ENCODE measurements at places on chromosomes 7 and 10.

GRCh38 chr7:116754186-116754585 lies 82.2 kb downstream of the MET start:
- DNase-seq: no peak

DNA sequence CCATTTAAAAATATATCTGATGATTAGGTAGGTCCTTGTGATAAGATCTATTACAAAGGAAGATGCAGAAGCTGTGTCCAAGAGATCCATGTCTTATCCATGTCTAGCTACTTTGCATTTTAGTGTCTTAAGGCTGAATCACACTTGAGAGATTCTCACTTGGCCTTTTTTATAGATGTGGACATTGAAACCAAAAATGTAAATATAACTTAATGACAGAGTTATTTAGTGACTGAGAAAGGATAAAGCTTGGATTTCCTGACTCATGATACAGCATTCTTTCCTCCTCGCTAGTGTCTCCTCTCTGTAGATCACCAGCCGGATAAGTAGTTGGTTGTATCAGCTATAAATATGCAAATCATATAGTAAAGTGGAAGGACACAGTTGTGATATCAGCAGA lies 23.3 kb downstream of the INHBA start:
- DNase-seq: no peak

DNA sequence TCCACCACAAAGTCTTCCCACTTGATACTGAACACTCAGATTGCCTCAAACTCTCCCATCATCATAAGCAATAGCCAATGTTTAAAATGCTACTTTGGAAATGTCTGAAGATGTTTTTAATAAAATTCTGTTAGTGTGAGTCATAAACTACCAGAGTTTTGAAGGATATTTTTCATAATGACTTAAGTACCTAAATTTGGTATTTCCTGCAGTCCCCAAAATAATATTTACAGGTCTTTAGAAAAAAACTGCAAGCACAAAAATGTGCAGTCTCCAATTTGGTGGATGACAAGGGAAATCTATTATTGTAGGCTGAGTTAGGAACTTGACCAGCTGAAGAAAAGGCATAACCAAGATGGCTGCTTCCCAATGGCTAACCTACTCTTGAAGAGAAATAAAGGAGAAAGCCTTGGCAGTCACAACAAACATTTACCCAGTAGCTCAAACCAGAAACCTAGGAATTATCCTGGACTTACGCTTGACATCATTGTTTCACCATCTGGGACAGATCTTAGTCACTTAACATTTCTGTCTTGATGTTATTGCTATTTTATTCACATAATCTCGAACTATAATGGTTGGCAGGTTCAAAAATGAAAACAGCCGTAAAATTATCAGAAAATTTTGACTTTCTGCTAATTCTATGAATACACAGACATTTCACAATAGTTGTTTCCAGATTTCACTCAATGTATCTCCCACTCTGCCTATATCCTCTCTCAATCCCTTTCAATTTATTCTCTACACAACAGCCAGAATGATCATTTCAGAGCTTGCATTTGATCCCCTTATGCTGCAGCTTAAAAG lies 111.2 kb upstream of the STEAP1B start:
- no peak for DNase-seq

GRCh38 chr7:106553446-106553836 lies 107.5 kb downstream of the CCDC71L start:
- no peak for DNase-seq

DNA sequence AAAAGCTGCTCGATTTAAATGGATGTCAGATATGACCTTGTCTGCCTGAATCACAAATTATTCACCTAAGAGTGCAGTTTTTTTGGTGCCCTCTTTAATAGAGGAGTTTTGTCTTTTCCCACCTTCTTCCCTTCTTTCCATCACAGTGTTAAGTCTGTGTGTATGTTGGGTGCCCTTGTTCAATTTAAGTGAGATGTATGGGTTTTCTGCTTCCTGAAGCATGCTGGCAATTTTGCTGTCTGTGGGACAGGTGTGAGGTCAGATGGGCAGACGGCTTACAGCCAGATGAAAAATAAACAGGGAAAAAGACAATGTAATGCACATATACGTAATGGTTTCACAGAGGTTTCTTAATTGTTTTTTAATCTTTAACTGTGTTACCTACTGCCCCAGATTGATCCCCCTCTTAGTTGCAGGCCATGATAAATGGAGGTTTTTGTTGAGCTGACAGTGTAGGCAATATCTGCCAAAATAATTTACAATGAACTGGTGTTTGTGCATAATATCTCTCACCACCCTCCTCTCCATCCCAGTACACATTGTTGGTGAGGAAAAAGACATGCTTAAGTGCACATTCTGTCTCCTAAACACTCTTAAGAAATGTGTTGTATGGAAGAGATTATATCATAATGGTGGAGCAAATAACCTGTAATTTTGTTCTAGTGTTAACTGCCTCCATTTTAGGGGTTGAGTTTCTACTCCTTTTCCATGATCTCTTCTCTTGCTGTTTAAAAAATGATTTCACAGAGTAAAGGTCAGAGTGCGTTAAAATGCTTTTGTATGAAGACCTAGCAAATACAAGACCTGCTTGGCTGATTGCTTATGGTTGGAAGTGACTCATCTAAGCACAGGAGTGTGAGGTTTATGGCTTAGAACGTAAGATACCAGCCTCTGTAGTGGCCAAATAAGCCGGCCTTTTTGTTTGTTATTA lies 123.9 kb downstream of the LRRC4 start:
- DNase-seq: no peak

DNA sequence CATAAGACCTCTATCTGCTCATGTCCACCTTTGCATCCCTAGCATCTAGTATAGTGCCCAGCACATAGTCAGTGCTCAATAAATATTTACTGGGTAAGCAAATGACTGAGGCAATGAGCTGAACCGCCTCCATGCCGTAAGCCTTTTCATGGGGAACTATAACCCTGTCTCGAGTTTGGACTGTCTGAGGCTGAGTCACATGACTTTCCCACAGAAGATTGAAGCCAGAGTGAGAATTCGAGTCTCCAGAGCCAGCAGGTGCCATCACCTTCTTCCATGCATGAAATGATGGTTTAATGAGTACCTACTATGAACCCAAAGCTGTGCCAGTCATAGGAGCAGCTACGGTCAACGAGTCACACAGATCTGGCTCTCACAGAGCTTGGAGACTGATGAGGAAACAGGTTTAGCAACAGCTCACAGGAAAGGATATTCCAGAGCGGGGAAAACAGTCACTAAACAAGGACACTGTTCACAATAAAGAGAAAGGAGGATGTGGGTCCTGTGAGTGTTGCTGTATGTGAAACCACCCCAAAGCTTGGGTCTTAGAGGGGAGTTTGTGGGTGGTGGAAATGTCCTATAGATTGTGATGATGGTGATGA lies 75.2 kb downstream of the TEX36 start:
- no peak for DNase-seq

DNA sequence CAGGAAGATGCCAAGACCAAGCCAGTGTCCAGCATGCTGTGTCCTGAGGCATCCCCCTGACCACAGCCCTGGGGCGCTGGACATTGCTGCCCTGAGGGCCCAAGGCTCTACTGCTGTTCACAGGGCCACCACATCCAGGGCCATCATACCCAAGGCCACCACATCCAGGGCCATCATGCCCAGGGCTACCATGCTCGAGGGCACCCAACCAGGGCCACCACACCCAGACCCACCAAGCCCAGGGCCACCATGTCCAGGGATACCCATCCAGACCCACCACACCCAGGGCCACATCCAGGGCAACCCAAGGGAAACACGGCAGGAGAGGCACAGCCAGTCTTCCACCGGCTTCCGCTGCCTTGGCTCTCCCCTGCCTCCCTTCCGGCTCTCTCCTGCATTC lies 17.1 kb downstream of the STK32C start:
- DNase-seq: no peak

GRCh38 chr7:12092499-12093130 lies 118.5 kb upstream of the TMEM106B start:
- no peak for DNase-seq

DNA sequence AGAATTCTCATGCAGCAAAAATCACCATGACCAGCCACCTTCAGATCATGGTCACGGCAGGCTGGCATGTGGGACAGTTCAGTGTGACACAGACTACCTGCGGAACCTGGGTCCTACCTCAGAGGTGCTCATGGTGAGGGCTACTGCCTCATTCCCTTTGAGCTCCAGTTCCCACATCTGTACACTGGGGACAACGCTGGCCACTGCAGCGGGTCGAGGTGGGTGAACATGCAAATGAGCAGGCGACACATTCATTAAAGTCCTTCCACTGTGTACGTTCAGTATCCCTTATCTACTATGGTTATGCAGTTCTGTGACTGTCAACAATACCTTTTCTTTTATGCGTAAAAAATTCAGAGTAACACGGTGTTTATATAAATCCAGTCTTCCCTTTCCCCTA lies 218.7 kb upstream of the AOAH start:
- DNase-seq: no peak

- no peak for DNase-seq
Measured at GRCh38 chr7:50226669-50227068, 77.8 kb upstream of the IKZF1 start.

DNA sequence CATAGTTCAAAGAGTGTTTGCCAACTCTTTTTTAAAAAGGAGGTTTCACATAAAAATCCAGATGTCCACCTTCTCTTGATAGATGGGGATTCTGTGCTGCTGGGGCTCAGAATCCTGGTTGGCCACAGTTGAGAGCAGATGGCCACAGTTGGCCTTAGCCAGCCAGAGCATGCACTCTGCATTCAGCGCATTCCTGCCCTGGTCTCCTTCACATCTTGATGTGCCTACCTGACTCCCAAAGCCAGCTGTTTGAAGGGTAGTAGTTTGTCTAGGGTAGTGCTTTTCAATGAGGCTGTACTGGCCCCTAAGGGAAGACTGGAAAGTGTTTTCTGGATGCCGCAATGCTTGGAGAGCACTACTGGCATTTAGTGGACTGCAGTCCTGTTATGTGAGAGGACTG lies 208.1 kb upstream of the HDAC9 start:
- no peak for DNase-seq

DNA sequence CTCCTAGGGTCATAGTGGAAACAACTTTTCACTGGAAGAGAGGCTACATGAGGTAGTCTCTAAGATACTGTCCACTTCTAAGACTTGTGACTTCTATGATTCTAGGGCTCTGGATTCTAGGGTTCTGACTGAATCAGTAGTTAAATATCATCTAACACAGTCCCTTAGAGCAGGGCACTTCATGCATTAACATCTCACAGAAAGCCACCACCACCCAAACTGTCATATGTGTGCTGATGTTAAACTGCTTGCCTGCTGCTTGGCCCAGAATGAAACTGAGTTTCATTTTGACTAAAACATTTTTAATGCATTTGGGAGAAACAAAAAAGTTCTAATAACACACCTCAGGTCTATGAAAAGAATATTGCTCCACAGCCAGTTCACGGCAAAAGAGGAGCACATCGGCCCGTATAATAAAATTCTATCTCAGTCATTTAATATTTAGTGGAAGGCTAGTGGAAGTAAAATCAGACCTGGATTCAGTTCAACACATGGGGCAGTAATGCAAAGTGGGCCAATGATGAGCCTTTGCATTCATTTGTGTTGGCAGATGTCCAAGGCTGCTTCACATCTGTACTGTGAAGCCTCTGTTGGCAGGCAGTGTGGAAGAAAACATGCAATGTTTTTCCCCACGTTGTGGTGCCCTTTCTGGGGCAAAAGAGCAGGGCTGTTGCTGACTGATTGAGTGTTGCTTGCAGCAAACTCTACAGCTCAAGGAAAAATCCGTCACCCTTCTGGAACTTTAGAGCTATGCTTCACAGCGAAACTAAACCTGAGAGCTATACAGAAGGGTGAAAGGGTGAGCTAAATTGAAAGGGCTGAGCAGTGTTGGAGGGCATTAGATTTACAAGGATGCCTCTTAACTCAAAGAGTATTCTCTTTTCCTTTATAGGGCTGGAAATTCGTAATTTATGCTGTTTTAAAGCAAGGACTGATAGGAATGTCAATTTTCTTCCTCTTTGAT lies 33.5 kb upstream of the AUTS2 start:
- DNase-seq: peak; percentile 89

DNA sequence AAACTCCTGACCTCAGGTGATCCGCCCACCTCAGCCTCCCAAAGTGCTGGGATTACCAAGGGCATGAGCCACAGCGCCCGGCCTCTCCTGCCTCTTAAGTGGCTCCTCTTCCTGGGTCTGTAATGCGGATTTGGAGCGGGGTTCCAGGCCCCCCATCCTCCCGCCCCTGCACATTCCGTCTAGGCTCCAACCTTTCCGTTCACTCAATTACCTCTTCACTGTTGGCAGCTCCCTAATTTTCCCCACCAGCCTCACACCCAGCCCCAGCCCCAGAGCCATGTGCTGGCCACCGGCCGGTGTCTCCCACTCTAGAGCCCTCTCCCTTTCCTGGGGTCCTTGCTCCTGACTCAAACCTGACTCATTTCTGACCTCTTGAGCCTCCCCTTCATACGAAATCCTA lies 16.6 kb downstream of the ASB13 start:
- no peak for DNase-seq

DNA sequence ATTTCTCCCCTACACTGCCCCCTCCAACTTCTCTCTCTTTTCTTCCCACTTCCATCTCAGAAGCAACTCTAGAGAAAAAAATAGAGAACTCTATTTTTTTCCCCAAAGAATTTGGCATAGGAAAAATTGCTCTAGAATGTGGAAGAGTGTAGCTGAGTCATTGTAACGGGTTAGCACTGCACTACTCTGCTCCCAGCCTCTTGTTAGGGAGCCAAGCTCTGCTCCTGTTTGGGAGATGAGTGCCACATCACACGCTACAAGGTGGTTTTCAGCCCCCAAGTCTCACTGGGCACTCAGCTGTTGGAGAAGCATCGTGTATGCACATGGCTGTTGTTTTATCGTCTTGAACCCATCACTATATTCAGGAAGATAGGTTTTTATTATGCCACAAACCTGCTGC lies 136.4 kb downstream of the BMPER start:
- DNase-seq: no peak

DNA sequence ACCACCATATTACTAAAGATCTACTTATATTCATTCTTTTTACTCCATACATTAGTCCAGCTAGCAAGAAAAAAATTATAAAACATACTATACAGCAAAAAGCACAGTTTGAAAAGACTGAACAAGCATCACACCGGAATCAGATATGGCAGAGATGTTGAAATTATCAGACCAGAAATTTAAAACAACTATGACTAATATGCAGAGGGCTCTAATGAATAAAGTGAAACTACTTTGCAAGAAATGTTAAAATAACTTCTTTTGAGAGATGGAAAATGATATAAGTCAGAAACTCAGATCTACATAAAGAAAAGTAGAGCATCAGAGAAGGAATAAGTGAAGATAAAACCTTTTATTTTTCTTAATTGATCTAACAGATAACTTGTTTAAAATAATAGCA lies 50.9 kb downstream of the SGCE start:
- no peak for DNase-seq

- no peak for DNase-seq
Measured at GRCh38 chr7:140688341-140688740, 8.2 kb upstream of the NDUFB2 start.

DNA sequence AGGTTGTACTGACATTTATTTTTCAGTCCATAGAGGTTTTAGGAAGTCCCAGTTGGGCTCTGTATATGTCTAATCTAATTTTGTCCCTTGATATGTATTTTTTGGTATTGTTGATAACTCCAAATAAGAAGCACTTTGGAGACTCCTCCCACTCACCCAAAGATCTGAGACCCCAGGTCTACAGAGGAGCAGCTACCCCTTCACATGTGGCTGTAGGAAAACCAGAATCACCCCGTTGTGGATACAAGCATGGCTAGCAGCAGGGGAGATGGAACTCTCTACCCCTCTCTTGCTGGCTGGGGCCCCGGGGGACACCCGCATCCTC lies 9.4 kb downstream of the HHEX start:
- DNase-seq: no peak

- DNase-seq: no peak
Measured at GRCh38 chr10:129800796-129801340, 163.2 kb downstream of the EBF3 start.

Data from NCI-H345 (cell line).